Dermis lymphatic vessel endothelial cell (primary cell): ENCODE measurements at places on chromosomes 4 and X. TPM values are rescaled to one million over a fixed set of nuclear protein-coding genes. Genes with fewer than 3 reads are reported as not detected.

RASL11B gene
- total RNA-seq, result under 0.01 TPM in 1 of 2 replicates, not detected in the other

HTN3 gene
- not detected in 2 replicates for total RNA-seq

PASD1 gene
- total RNA-seq, result not detected in 2 replicates

GAGE2A gene
- not detected in 2 replicates for total RNA-seq

PABPC1L2A gene
- not detected in 2 replicates for total RNA-seq

HMX1 gene
- not detected in 2 replicates for total RNA-seq

ZDHHC15 gene
- total RNA-seq, result not detected in 2 replicates

TMEM47 gene
- total RNA-seq, result 4.1 and 6.4 TPM in 2 replicates

NWD2 gene
- total RNA-seq, result under 0.01 TPM in 1 of 2 replicates, not detected in the other

CT45A1 gene
- not detected in 2 replicates for total RNA-seq

JAKMIP1 gene
- total RNA-seq, result not detected in 2 replicates

NSUN7 gene
- under 0.01 TPM in 1 of 2 replicates, not detected in the other for total RNA-seq

RS1 gene
- total RNA-seq, result not detected in 2 replicates

DSPP gene
- total RNA-seq, result not detected in 2 replicates

APLN gene
- total RNA-seq, result 3.0 and 3.4 TPM in 2 replicates

FSTL5 gene
- not detected in 2 replicates for total RNA-seq

PPEF2 gene
- not detected in 2 replicates for total RNA-seq

AR gene
- 0.26 and 0.43 TPM in 2 replicates for total RNA-seq

COL25A1 gene
- under 0.01 and 0.26 TPM in 2 replicates for total RNA-seq

NHSL2 gene
- total RNA-seq, result 18.4 and 40.1 TPM in 2 replicates

PPARGC1A gene
- 0.34 and 0.76 TPM in 2 replicates for total RNA-seq

CFAP47 gene
- total RNA-seq, result under 0.01 TPM in 1 of 2 replicates, not detected in the other

CD40LG gene
- total RNA-seq, result not detected in 2 replicates

DLG3 gene
- 0.54 and 1.2 TPM in 2 replicates for total RNA-seq

CNGA2 gene
- not detected in 2 replicates for total RNA-seq

CXorf49 gene
- not detected in 2 replicates for total RNA-seq

ZFP92 gene
- total RNA-seq, result 0.26 and 0.43 TPM in 2 replicates

VEGFC gene
- total RNA-seq, result 0.26 and 0.98 TPM in 2 replicates

TCEAL5 gene
- not detected in 2 replicates for total RNA-seq

DMP1 gene
- total RNA-seq, result not detected in 2 replicates

SLC6A8 gene
- 3.1 and 7.4 TPM in 2 replicates for total RNA-seq

VCX3A gene
- total RNA-seq, result not detected in 2 replicates

DDX53 gene
- total RNA-seq, result under 0.01 TPM in 1 of 2 replicates, not detected in the other

USP27X gene
- 3.1 and 3.8 TPM in 2 replicates for total RNA-seq

LRRC66 gene
- under 0.01 and 0.09 TPM in 2 replicates for total RNA-seq

PDCL2 gene
- total RNA-seq, result not detected in 2 replicates

NAP1L5 gene
- 3.1 and 3.3 TPM in 2 replicates for total RNA-seq

DCAF12L2 gene
- total RNA-seq, result not detected in 2 replicates

EVC2 gene
- 10.9 and 12.7 TPM in 2 replicates for total RNA-seq

LINC00632 gene
- total RNA-seq, result 0.09 and 0.22 TPM in 2 replicates
